Spinal cord (tissue), 10 donors: ENCODE measurements at places on chromosomes 2 and 18. TPM values are rescaled to one million over a fixed set of nuclear protein-coding genes. Genes with fewer than 3 reads are reported as not detected.

Gene RAX
- total RNA-seq = not detected

Gene AQP4
- 1,006 TPM for total RNA-seq

Gene PARD6G
- 20.3 TPM for total RNA-seq

GRCh38 chr2:75607988-75608683 lies 38.4 kb upstream of the MRPL19 start:
- no peak for DNase-seq

DNA sequence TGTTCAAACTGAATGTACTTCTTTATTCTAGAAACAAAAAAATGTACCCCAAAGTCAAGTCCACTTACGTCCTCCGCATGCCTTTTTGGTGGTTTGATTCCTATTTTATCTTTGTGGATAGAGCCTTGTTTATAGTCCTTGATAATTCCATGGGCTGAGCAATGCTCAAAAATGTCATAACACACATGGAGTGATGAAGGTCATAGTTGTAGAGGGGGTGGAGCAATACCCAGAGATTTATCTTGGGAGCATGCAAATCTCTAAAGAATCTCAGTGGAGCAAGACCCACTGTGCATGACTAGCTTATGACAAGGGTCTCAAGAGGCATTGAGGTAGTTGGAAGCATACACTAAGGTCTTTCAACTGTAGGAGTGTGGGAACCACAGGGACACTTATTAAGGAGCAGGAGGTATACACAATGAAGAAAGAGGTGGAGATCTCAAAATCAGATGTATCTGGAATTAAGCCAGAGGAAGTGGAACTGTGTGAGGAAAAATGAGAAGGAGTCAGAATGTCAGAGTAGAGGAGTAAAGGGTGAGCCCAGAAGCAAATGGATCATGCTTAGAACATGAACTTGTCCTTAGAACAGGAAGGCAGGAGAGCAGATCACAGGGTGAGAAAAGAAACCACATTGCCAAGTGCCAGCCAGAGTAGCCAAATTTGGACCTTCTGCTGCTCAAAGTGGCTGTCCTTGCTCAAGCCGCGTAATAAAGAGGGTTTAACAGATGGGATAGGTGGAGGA lies 68.1 kb upstream of the STK39 start:
- no peak for DNase-seq
